ENCODE measurements at places on chromosomes 6 and 20. TPM values are rescaled to one million over a fixed set of nuclear protein-coding genes. Genes with fewer than 3 reads are reported as not detected.

Gene RAD21L1
- polyA plus RNA-seq = not detected

Gene HDDC2
- 72.1 TPM for polyA plus RNA-seq

Gene LHFPL5
- 0.17 TPM for polyA plus RNA-seq

Gene RAB32
- 0.42 TPM for polyA plus RNA-seq

Gene FHL5
- not detected for polyA plus RNA-seq

Gene DACT2
- 0.48 TPM for polyA plus RNA-seq

Gene RBBP8NL
- not detected for polyA plus RNA-seq

Gene KIAA1755
- 1.3 TPM for polyA plus RNA-seq

Gene FAM209A
- not detected for polyA plus RNA-seq

Gene PPIL6
- 11.8 TPM for polyA plus RNA-seq

Gene SLC17A1
- not detected for polyA plus RNA-seq

Gene COL9A3
- 1.0 TPM for polyA plus RNA-seq

Gene ROMO1
- 514 TPM for polyA plus RNA-seq

Gene KCNK5
- not detected for polyA plus RNA-seq

Gene SLC32A1
- 40.0 TPM for polyA plus RNA-seq

Gene TNFRSF6B
- polyA plus RNA-seq = not detected

Gene SYCP2L
- polyA plus RNA-seq = 9.4 TPM

Measured in neural cell (in vitro differentiated cells).